ENCODE measurements at places on chromosomes 2 and 18.

DNA sequence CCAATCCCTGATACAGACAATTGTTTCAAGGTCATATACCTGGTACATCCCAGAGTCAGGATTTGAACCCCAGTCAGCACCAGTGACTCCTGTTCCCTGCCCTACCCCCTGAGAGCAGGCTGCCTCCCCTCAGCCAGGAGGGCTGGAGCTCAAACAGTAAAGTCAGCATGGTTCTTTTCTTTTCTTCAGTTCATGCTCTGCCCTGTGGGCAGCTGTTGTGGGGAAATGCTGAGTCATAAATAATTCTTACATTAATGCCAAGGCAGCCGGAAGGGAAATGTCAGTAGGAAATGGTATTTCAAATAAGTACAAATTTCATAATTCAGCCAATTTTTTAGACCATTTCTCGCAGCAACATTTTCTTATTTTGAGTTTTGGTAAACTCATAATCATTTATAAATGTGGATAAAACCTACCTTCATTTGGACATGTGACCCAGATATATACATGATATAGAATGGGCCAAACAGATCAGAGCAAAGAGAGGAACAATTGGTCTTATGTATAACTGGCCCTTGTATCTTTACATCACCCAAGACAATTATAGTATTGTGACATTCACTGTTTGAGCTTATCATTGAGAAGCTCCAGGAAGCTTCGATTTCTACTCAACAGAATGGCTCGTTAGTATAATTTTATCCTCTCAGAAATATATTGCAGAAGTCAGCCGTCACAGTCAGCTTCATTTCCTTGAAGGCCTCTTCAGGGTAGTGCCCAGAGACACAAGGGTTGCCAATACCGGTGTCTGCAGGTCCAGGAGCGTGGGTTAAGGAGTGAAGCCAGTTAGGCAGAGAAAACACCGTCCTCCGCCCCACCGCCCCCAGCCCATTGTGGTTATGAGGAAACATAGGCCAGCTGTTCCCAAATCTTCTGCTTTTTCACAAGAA, 28.0 kb upstream of the SCYGR1 start:
- DNase-seq, result peak; percentile 39

DNA sequence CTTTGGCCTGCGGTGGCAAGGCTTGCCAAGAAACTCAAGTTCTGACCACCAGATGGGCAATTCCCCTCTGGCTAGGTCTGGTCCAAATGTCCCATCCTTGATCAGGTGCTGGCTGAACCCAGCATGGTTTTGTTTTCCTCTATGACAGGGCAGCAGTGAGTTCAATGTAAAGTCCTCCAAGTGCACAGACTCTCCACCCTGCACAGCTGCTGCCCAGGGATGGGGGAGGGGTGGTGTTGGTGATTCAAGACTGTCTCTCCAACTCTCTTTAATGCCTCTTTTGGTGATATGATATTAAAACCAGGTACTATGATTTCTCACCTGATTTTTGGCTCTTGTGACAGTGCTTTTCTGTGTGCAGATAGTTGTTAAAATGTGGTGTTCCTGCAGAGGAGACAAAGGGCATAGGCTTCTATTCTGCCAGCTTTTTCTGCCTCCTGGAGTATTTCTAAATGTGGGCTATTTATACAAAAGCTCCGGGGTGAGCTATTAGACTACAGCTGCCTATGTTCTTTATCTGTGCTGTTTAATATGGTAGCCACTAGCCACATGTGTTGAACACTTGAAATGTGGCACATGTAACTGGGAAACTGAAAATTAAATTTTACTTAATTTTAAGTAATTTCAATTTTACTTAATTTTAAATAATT, 64.0 kb upstream of the STK39 start:
- DNase-seq, result no peak

DNA sequence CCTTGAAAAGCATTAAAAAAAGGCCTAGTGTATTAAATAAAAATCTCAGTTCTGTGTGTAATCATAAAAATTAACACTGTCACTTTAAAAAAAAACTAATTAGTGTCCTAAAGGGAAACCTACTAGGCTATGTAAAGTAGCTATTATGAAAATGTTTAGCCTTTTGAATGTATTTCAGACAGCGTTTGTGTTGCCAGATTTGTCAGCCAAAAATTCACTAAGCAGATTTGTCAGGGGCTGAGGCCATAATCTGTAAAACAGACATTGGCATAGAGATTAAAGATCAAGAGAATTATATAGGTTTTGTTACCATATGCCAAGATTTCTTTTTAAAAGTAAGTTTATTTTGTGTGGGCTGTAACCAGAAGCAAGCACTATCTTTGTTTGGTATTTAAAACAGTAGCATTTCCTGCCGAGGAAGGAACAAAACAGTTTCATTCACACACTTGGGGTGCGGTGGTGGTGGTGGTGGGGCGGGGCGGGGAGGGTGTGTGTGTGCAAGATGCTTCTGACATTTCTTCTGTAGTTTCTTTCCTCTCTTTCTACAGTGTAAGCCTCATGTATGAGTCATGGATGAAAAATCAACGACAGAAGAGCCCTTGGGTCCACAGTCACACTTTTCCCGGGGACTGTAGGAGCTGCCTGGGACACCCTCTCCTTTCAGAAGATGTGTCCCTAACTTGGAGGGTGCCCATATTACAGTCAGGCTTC, 328.5 kb upstream of the FANCL start:
- DNase-seq, result no peak

GRCh38 chr2:47129191-47129706, 25.9 kb downstream of the STPG4 start:
- no peak for DNase-seq

DNA sequence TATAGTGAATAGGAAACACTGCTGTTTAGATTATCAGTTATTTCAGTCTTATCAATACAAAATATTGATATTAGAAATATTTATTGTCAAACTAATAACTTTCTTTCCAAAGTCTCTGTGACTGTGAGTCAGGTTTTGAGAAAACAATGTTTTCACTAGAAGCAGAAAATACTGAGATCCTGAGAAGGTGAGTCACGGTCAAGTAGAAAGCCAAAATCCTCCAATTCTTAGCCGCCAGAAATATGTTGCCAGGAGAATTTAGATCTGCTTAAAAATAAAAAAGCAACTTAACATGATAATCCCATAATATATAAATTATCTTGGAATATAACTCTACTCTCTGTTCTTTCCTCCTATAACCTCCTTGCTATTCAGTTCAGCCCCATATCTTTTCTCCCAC, 181.9 kb upstream of the NRXN1 start:
- DNase-seq, result no peak

DNA sequence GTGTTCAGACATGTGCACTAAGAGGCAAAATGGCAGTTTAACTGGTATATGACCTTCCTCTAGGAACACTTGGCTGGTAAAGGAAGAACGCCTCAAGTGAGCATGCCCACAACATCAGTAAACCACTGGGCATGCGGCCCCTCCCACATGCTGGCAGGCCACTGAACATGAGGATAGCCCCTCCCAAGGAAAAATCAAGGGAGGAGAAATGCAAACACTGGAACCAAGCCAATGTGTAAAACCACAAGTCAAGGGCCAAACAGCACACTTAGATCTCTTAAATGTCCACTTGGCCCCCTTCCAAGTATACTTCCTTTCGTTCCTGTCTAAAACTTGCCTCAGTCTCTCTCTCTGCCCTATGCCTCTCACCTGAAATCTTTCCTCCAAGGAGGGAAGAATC, 980.8 kb downstream of the TSN start:
- DNase-seq, result no peak

DNA sequence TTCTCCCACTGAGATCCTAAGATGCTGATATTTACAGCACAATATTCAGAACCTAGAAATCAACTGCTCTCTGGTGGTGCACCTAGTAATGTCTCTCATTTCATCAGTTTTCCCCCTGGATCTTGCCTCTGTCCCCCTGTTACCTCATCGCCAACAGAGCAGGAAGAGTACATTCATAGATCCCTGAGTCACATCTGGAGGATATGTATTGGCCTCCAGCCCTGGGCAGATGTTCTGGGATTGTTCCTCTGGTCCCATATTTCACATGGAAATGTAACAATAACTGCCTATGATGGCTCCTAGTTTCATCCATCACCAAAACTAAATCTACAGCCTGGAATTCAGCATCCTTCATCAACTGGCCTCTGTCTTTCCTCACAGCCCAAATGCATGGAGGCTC, 278.8 kb upstream of the SLC14A2 start:
- no peak for DNase-seq

- DNase-seq, result no peak
These were observed 16.8 kb upstream of the KCNK3 start for GRCh38 chr2:26675651-26676255.

- DNase-seq, result no peak
These were observed 524.2 kb upstream of the TCF4 start for GRCh38 chr18:56112013-56112749.

- no peak for DNase-seq
These were observed 8.1 kb downstream of the GMCL1 start for GRCh38 chr2:69837533-69837932.

DNA sequence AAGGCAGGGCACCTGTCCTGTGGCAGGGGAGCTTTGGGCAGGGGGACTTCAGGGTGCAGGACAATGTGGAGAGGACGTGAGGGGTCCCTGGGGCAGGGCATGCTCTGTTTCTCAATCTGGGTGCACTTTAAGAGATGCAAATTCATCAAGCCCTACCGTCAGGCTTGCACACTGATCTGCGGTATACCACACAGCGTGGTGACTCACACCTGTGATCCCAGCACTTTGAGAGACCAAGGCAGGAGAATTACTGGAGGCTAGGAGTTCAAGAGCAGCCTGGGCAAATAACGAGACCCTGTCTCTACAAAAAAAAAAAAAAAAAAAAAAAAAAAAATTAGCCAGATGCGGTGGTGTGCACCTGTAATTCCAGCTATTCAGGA, 10.2 kb upstream of the GPC1 start:
- DNase-seq, result no peak

GRCh38 chr18:34741401-34741800, 31.3 kb downstream of the DTNA start:
- no peak for DNase-seq

- no peak for DNase-seq
These were observed 374.4 kb downstream of the MTX2 start for GRCh38 chr2:176643646-176644045.

DNA sequence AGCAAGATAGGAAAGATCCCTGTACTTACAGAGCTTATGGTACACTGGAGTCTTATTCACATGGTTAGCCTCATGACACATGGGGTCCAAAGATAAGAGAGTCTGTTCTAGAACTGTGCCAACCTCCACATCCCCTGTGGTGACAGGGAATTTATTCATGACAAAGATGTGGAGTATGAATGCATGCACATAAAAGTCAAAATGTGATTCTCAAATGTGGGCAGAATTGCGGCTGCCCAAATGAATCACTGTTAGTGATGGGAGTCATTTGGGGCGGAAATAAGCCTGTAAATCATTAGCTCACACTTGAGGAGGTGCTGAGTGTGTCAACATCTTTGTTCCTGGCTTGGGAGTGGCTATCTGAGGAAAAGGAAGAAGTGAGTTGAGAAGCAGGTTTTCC, 560.6 kb downstream of the SLC4A3 start:
- DNase-seq, result no peak

DNA sequence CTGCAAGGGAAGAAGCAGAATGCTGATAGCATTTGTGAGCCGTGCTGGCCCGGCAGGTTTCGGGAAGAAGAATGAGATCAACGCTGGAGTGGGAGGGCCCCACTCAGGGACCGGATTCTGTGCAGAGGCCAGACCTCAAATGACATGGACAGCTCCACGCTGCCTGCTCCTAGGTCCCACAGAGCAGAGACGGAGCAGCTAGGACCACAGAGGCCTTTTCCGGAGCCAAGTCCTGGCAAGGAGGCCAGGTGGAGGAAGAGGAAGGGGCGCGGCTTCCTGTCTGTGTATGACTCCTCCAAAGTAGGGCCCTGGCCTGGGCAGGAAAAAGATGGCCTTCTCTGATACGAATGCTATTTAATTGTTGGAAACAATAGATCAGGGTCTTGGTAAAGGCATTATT, 139.9 kb downstream of the LRRC30 start:
- DNase-seq, result peak; percentile 42

DNA sequence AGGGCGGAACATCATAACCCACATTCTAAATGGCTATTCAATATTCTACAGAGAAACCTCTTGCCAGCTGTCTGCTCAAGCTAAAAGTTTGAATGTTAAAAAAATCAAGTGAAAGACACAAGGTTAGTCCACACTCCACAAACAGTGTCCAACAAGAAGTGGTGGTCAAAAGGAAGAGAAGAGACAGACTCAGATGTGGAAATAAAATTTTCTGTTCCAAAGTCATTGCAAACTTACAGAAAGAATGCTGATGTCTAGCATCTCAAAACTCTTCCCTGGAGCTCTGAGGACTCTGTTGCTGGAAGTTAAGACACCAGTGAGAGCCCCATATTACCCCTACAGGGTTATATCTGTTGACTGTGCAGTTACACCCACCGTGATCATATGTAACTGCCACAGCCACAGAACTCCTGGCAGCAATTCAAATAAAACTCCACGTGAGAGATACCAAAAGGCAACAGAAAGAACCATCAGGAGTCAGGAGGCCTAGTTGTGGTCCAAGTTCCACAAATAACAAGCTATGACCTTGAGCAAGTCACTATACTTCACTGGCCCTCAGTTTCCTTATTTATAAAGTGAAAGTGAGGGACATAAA, 60.9 kb downstream of the AAK1 start:
- peak; percentile 47 for DNase-seq

DNA sequence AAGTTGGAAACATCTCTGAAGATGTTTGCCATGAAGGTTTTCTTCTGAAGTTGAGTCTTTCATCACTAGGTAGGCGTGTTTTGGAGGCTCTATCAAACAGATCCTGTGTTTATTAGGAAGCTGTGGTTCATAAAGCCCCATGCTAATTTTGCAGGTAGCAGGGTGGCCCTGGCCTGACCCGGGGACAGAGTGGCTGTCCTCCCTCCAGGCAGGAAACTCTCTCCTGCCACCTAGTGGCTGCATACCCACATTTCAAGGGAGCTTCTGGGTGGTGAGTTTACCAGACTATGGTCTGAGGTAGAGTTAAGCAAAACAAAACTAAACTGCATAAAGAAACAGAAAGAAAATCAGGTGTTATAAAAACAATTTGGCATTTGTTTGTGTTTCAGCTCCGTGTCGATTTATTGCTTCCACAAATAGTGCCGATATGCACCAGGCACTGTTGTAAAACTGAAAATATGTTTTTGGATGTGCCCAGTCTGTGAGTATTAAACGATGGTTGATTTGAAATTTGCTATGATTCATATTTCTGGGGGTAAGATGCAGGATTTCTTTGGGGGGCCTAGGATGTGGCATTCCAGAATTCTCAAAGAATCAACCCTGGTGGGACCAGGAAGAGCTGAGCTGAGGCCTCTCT, 26.0 kb upstream of the IL37 start:
- DNase-seq, result peak; percentile 72

GRCh38 chr18:66346833-66347588, 256.9 kb downstream of the CDH19 start:
- no peak for DNase-seq

- DNase-seq, result no peak
These were observed 410.2 kb upstream of the CHST9 start for GRCh38 chr18:27595113-27595838.

GRCh38 chr2:84716564-84716963, 164.3 kb downstream of the TRABD2A start:
- no peak for DNase-seq

- no peak for DNase-seq
These were observed 62.4 kb downstream of the CFAP221 start for GRCh38 chr2:119606674-119607073.

- DNase-seq, result no peak
These were observed 49.3 kb upstream of the DNAJC10 start for GRCh38 chr2:182666674-182667314.

- no peak for DNase-seq
These were observed 1623.0 kb upstream of the ACVR2A start for GRCh38 chr2:146221826-146222225.

Measured in KG1 (cell line).